ENCODE measurements at places on chromosomes 11 and 22.

DNA sequence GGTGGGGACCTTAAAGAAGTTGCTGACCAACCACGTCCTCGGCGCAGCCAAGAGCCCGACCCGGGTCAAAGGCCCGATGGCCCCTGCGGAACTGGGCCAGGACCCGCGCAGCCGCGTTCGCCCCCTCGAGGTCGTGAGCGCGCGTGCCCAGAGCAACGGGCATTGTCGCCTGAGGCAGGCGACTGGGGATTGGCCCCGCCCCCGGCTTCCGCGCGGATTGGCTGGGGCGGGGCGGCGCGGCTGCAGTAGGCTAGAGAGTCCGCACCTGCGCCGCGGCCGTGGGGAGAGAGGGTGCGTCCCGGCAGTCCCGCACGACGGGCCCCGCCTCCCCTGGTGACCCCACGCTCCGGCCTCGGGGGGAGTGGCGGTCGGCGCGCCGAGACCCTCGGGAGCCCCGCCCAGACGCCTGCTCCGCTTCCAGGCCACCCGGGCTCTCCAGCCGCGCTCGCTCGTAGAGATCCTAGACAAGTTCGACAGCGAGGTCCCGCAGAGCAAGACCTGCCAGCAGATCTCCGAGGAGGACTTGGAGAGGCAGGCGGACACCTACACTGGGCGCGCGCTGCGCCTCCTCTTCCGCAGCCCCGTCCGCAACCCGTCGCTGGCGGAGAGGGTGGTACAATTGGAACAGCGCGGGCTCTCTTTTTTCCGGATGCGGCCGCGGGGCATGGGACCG lies 8.3 kb upstream of the PPIL2 start:
- peak; percentile 81 for DNase-seq

DNA sequence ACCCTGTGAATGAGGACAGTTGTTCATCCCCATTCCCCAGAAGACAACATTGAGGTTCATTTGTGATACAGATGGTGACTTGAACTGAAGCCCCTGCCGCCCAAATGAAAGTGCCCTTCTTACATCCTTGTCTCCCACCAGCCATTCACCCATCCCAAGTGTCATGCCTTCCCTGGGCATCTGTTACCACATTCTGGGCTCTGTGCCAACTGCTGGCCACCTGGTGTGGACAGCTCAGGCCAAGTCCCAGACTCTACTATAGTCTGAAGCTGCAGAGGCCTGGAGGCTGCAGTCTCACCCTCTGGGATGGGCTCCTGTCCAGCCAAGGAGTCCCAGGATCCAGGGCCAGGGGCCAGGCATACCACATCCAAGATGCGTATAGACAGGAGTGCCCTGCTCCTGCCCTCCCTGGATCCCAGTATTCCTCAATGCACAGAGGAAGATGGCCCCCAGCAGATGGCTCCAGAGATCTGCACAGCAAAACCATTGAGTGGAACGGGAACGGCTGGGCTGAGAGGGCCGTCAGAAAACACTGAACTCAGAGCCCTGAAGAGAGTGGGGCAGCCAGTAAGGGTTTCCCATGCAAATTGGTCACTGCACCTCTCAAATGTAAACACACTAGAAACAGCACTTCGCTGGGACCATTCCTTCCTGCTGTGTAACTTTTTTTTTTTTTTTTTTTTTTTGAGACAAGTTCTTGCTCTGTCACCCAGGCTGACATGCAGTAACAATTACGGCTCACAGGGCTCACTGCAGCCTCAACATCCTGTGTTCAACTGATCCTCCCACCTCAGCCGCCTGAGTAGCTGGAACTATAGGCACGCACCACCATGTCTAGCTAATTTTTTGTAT lies 22.8 kb downstream of the ARRB1 start:
- peak; percentile 88 for DNase-seq

DNA sequence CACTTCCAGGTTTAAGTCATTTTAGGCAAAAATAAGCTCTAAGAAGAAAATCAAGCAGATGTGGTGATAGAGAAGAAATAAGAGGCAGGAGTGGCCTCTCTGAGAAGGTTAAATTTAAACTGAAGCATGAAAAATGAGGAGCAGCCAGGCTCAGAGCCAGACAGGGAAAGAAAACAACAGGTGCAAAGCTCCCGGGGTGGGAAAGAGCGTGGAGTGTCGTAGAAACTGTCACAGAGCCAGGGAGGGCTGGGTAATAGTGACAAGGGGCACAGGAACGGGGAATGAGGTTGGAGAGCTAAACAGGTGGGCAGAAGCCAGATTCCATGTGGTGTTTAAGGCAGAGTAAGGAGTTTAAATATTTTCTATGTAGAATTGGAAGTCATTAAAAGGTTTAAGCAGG lies 132.1 kb upstream of the BLID start:
- DNase-seq, result no peak

- no peak for DNase-seq
These were observed 44.5 kb upstream of the CHRM4 start for GRCh38 chr11:46436113-46436512.

- no peak for DNase-seq
These were observed 93.5 kb upstream of the TIMP3 start for GRCh38 chr22:32707971-32708370.

- peak; percentile 32 for DNase-seq
These were observed 561 bp downstream of the PGM2L1 start for GRCh38 chr11:74397501-74398243.

GRCh38 chr11:19059833-19060232 lies 684 bp downstream of the MRGPRX2 start:
- DNase-seq, result peak; percentile 21

GRCh38 chr11:124109377-124109776 lies 5.9 kb upstream of the VWA5A start:
- DNase-seq, result no peak

GRCh38 chr11:111213256-111213655 lies 32.3 kb upstream of the POU2AF2 start:
- no peak for DNase-seq

DNA sequence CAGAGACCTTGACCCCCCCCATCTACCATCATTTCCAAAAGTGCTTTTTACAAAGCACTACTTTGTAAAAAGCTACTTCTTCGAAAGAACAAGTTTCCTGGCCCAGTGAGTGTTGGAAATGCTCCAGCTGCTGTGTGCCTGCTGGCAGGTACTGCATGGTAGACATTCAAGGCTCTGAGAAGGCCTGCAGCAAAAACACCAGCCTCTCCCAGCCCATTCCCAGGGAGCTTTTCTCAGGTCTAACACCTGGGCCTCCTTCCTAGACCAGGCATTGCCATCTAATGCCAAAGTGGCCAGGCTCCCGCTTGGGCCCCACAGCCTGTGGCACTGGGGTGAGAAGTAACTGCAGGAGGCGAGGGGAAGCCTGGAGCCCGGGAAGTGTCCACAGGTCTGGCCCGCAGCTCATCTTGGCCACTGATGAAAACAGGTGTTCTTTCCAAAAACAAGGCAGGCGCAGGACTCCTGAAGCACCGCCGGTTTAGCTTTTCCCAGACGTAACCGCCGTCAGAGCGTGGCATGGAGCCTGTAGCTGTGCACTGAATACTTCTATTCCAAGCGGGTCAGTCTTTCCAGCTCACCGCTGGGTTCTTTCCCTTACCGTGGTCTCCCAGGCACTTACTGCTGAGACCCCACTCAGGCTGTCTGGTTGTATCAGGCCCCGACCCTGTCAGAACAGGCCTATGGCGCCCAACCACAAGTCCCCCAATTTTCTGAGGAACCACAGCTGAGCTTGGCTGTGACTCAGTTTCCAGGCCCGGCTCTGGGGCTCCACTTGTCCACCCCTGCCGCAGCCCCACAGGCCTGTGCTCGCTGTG lies 1.2 kb upstream of the TCIRG1 start:
- DNase-seq, result peak; percentile 60

- no peak for DNase-seq
These were observed 238.2 kb downstream of the SOX6 start for GRCh38 chr11:16117989-16118756.

DNA sequence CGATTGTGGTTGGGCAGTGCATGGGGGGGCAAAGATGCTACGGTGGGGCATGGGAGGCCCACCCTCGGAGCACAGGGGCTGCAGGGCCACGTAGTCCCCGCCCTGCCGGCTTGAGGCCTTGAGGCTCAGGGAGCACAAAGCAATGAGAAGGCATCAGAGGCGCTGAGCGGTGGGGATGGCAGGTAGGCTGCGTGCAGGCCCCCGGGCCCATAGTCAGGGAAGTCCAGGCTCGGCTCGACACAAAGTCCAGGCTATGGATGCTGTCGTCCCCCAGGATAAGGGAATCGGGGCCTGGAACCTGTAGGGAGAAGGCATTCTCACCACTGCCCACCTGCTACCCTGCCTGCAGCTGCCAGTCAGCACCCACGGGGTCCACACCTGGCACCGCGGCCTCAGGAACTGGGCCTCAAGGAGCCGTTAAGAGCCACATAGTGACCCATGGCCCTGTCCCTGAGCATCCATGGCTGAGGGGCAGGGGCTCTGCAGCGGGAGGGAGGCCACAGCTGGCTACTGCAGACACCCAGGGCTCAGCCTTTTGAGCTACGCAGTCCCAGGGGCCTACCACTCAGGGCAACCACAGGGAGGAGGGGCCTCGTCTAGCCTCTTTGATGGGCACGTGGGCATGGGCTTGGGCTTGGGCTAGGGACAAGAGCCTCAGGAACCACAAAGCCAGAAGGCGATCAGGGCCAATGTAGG lies 179.7 kb downstream of the IGLL1 start:
- DNase-seq, result no peak

- DNase-seq, result no peak
These were observed 16.4 kb downstream of the CABIN1 start for GRCh38 chr22:24027389-24027975.

DNA sequence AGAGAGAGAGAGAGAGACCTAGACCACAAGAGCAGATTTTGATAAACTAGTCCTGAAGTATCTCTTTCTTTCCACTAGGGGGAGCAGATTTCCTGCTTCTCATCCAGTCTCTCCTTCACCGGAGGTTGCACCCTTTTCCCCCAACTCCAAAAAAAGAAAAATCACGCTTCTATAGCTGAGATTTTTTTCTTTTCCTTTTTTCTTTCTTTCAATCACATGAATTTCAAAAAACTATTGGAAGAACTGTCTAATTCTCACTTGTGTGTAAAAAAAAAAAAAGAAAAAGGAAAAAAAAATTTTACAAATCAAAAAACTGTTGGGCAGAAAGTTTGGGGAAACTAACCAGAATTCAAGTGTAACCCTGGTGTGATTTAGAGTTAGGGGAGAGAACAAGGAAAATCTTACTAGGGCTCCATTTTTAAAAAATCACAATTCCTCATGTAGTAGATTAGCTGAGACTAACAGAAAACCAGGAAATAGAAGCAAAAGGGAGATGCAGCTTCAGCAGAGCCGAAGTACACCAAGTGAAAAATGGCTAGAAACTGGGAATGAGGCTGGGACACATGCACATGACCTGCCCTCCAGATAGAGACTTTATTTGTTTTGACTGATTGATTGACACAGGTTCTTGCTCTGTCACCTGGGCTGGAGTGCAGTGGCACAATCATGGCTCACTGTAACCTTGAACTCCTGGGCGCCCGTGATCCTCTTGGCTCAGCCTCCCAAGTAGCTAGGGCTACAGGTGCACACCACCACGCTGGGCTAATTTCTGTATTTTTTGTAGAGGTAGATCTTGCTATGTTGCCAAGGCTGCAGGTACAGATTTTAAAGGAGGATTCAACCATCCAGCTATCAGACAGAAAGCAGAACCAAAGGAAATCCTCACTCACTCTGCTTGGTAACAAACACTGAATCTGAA lies 27.1 kb downstream of the SDHD start:
- DNase-seq, result peak; percentile 10

GRCh38 chr11:110837603-110838002 lies 125.4 kb upstream of the ARHGAP20 start:
- peak; percentile 16 for DNase-seq

DNA sequence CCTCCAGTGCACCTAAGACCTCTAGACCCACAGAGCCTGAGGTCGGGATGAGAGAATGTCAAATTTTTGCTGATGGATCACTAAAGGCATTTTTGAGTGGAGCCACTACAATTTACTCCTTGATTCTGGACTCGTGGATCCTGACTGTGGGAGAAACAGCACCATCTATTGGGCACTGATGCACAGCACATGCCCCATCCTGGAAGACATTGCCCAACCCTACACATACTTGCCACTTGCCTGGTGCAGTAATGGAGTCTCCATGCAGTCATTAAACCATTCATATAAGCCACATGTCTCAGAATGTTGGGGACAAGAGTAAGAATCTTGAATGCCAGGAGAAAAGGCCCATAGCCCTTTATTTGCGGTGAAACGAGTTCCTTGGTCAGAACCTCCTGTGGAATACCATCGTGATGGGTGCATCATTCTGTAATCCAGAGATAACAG lies 103.9 kb downstream of the GGTLC2 start:
- no peak for DNase-seq

DNA sequence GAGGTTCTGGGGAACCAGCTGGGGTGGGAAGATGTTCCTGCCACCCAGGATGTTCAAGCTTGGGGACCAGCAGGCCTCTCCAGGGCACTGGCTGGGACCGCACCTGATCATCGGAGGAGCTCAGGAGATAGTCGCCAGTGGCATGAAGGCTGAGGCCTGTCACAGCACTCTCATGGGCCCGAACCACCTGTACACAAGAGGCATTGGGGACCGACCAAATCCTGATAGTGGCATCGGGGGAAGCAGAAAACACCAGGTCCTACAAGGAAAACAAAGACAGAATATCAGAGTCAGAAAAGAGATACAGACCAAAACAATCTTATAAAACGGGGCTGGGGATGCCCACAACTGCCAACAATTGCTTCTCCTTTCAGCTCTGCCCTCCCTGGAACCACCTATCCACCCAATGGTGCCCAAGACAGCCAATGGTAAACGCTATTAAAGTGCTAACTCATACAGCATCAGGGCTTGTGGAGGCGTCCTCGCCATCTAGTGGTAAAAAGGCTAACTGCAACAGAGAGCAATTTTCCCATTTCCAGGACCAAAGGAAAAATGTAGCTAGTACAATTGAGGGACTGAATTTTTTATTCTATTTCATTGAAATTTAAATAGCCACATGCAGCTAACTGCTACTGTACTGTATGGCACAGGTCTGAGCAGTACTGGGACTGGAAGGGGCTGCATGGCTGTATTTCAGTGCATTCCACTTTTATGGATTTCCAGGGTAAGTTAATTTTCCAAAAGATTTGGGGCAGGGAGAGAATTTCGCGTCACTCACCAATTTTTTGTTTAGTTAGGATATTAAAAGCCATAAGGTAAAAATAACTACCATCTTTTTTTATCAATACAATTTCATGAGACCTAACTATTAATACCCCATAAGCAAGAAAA lies 7.1 kb downstream of the PRPF19 start:
- DNase-seq, result peak; percentile 92

DNA sequence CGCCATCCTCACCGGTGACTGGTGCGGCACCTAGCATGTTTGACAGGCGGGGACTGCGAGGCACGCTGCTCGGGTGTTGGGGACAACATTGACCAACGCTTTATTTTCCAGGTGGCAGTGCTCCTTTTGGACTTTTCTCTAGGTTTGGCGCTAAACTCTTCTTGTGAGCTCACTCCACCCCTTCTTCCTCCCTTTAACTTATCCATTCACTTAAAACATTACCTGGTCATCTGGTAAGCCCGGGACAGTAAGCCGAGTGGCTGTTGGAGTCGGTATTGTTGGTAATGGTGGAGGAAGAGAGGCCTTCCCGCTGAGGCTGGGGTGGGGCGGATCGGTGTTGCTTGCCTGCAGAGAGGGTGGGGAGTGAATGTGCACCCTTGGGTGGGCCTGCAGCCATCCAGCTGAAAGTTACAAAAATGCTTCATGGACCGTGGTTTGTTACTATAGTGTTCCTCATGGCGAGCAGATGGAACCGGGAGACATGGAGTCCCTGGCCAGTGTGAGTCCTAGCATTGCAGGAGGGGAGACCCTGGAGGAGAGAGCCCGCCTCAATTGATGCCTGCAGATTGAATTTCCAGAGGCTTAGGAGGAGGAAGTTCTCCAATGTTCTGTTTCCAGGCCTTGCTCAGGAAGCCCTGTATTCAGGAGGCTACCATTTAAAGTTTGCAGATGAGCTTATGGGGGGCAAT lies 1.1 kb downstream of the NEAT1 start:
- no peak for DNase-seq

- DNase-seq, result peak; percentile 11
These were observed 22.1 kb downstream of the ATP6V1E1 start for GRCh38 chr22:17606496-17606895.
